HAP-1 (cell line): ENCODE measurements at places on chromosomes 7 and 10.

DNA sequence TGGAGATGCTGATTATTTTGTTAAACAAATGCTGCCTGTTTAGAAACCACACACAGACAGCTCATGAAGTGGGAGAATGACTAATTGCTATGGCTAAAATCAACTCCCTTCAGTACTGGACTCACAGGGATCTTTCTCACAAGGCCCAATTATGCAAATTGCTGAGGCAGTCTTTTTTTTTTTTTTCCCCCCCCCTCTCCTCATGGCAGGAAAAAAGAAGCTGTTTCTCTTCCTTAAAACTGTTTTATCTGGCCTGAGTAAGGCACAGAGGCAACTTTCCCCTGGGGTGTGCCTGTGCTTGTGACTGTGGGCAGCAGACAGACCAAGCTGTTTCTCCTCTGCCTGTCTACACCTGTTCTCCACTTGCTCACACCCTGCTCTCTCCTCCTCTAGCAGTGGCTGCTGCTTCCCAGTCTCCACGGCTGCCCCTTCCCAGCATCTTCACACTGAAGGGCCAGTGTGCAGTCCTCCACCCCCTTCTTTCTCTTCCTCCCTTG is 65.4 kb upstream of the STEAP1B start:
- no peak for DNase-seq

GRCh38 chr10:108521827-108522492 is 1357.5 kb upstream of the SORCS1 start:
- no peak for DNase-seq

GRCh38 chr10:86117051-86117450 is 249.5 kb downstream of the GRID1 start:
- no peak for DNase-seq

DNA sequence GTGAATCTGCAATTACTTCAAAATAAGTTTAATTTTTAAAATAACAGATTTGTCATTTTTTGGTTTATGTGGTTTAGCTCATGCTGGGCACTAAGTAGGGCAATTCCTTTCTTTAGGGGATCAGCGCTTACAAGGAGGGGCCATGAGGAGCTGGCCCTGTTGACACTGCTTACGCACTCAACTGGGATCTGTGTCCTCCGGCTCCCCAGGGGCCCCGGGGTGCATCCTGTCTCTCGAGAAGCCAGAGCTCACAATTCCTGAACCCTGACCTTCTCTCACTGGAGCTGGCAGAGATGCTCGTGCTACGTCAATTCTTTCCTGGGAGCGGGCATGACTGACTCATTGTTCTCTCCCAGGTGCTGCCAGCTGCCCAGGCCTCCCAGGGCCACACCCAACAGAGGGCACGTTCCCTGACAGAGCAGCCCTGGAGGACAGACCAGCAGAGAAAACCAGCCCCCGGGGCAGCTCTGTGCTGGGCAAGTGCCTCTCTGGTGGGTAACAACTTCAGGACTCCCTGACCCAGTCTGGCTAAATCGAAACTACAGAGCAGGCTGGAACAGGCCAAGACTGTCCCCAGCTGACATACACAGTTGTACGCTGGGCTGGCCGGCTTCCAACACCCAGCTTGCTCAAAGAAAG is 36.8 kb downstream of the CTBP2 start:
- DNase-seq = no peak

- DNase-seq = peak; percentile 63
Observed at GRCh38 chr7:115933471-115933870, 97.1 kb downstream of the TFEC start.

DNA sequence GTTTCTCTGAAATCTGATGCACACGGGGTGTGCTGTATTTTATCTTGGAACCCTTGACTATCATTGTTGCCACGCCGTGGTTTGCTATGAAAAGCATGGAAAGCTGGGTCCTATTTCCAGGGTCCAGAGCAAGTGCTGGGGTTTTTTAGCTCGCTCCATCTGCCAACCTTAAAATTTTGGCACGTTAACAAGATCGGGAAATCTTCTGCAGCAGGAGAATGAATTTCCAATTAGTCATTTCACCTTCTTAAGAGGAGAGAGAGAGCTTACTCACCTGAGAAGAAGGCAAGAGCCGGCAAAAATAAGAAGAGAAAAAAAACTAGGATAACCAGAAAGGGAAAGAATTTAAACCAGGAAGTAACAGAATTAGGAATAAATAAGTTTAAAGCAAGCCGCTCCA is 223.6 kb upstream of the CELF2 start:
- DNase-seq = no peak

- DNase-seq = no peak
Observed at GRCh38 chr10:121578965-121579364, 19.3 kb downstream of the FGFR2 start.

DNA sequence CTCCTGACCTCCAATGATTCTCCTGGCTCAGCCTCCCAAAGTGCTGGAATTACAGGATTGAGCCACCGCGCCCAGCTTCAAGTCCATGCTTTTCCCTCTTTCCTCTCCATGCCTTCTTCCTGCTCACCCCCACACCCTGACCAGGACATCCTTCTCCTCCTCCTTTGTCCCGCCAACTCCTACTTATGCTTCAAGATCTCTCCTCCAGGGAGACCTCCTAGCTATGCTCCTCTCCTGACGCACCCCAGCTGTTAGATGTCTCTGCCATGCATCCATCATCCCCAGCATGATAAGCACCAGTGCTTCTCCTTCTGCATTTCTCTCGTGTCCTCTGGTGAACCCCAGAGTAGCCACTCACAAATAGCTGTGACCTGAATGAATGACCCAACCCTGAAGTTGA is 21.1 kb downstream of the SRRM3 start:
- no peak for DNase-seq

- DNase-seq = no peak
Observed at GRCh38 chr7:131015657-131015958, 281.6 kb upstream of the KLF14 start.

- DNase-seq = no peak
Observed at GRCh38 chr7:157664871-157665633, 328.2 kb downstream of the DNAJB6 start.

- no peak for DNase-seq
Observed at GRCh38 chr7:157429001-157429679, 92.3 kb downstream of the DNAJB6 start.

GRCh38 chr7:29328811-29329210 is 134.2 kb downstream of the CHN2 start:
- no peak for DNase-seq

GRCh38 chr7:43004082-43004481 is 71.9 kb downstream of the MRPL32 start:
- no peak for DNase-seq

DNA sequence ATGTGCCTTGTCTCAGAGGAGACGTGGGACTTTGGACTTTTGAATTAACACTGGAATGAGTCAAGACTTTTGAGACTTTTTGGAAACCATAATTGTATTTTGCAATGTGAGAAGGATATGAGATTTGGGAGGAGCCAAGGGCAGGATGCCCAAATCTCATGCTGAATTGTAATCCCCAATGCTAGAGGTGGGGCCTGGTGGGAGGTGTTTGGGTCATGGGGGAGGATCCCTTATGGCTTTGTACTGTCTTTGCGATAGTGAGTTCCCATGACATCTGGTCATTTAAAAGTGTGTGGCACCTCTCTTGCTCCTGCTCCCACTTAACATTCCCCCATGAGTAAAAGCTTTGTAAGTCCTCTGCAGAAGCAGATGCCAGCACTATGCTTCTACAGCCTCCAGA is 39.2 kb downstream of the DNAJC9 start:
- DNase-seq = no peak
